CD4-positive, alpha-beta memory T cell (primary cell): ENCODE measurements at places on chromosomes 12 and 14. TPM values are rescaled to one million over a fixed set of nuclear protein-coding genes. Genes with fewer than 3 reads are reported as not detected.

DNA sequence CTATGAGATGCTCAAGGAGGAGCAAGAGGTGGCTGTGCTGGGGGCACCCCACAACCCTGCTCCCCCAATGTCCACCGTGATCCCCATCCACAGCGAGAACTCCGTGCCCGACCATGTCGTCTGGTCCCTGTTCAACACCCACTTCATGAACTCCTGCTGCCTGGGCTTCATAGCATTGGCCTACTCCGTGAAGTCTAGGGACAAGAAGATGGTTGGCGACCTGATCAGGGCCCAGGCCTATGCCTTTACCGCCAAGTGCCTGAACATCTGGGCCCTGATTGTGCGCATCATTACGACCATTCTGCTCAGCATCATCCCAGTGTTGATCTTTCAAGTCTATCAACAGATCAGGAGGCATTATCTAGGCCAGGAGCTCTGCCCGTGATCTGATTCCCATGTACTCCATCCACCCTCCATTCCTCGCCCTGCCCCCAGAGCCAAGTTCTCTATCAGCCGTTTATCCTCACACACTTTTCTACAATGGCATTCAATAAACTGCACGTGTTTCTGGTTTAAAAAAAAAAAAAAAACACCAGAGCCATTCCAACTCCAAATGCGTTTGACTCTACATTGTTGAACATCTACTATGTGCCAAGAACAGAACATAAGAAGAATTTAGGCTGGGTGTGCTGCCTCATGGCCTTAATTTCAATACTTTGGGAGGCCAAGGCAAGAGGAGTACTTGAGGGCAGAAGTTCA, 17.5 kb downstream of the ATXN2 start:
- DNase-seq, result no peak

DNA sequence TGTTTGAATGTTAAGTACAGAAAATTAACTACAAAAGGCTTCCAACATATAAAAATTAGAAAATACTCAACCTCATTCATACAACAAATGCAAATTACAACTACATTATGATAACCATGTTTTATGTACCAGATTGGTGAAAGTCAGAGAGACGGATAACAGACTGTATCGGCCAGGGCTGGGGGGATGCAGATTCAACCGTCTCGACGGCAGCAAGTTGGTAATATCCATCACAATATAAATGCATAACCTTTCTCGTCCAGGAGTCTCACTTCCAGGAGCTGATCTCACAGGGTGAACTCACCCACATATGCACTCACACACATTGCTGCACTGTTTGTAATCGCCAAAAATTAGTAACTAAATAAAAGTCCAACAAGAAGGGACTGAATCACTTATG, 89.4 kb downstream of the ITPK1 start:
- DNase-seq, result no peak

GRCh38 chr14:80415636-80416035, 204.3 kb upstream of the DIO2 start:
- no peak for DNase-seq

Gene DICER1
- 62.8 TPM for total RNA-seq

DNA sequence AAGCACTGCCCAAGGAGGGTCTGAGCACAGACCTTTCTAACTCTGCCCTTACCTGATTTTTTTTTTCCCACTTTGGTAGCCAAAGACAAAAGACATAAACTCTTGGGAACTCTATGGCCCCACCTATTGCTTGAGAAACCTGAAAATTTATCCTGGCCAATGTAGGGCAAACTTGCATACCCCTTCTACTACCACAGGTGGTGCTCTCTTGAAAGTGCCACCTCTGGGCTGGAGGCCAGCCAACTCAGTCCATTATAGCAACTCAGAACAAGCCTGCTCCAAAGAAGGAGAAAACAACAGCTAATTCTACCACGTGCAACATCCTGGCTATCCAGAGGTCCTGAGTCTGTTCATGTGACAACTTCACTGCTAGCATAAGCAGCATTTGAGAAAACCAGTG, 55.7 kb upstream of the ABCD2 start:
- DNase-seq, result no peak
